ENCODE measurements at places on chromosomes 6 and 20.

DNA sequence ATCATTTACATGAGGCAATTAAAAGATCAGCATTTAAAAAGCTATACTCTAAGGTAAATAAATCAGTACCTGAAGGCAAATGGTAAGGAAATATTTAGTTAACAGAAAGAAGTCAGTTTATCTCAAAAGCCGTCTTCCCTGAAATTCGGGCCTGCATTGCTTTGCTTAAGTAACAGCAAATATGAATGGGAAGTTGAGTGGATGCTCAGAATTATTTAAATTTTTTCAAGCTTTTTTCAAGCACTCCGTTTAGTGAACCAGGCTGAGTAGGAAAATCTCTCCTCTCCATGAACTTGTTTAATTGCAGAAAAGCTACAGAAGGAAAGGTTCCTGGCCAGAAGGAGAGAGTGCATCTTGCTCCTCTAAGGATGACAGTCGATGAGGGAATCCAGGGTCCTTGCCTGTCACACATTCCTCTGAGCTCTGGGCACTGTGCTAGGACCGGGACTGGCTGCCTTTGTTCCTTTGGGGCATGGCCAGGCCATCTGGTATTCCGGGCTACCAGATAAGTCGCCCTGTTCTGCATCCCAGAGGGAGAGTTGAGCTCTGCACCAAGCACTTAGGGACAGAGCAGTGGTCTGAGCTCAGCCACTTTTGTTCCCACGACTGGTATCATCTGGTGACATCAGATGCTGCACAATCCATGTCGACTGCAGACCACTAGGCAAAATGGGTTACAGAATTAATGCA lies 77.6 kb downstream of the RIN2 start:
- DNase-seq, result no peak

DNA sequence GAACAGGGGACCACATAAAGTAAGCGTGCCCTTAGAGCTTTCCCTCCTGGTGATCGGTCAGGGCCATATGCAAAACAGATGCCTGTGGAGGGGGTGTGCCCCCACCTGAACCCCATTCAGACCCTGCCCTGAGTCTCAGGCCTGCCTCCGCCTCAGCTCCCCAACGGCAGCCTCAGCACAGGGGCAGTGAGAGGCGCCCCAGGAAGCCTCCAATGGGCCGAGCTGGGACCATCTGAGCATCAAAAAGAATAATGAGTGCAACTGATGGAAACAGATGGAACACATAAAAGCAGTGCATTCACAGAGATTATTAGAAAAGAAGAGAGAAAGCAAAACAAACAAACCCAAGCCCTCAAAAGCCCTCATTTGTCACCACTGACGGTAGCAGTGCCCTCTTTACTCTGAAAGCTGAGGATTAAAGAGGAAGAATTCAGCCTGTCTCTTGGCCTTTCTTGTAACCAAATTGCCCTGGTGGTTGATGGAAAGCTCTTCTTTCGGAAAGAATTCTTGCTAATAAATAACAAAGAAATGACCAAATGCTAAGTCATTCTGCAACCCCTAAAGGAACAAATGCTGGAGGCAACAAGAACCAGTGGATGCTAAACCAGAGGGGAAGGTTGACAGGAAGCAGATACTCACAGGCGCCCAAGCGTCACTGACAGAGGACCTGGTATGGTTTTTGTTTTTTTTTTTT lies 6.8 kb downstream of the ADISSP start:
- DNase-seq, result no peak

DNA sequence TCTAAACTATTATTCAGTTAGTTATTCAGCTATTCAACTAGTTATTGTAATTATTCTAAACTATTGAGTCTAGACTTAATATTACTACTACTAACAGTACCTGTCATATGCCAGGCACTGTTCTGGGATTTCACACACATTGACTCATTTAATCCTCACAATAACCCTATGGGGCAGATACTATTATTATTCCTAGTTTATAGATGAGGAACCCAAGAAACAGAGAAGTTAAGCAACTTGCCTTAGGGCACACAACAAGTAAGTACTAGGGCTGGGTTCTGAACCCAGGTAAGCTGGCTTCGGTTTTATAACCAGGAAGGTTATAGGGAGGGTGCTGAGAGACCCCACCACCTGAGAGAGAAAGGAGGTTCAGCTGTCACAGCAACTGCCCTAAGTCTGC lies 7.8 kb downstream of the TEAD3 start:
- DNase-seq, result no peak

GRCh38 chr6:29355603-29356002 lies 13.1 kb downstream of the OR5V1 start:
- DNase-seq, result no peak
